Fibroblast of the aortic adventitia (primary cell): ENCODE measurements at places on chromosomes 2 and 18. TPM values are rescaled to one million over a fixed set of nuclear protein-coding genes. Genes with fewer than 3 reads are reported as not detected.

The C1GALT1C1L gene
- 0.16 and 0.36 TPM in 2 replicates for total RNA-seq

The ANKRD36B gene
- total RNA-seq = 49.8 and 72.4 TPM in 2 replicates

DNA sequence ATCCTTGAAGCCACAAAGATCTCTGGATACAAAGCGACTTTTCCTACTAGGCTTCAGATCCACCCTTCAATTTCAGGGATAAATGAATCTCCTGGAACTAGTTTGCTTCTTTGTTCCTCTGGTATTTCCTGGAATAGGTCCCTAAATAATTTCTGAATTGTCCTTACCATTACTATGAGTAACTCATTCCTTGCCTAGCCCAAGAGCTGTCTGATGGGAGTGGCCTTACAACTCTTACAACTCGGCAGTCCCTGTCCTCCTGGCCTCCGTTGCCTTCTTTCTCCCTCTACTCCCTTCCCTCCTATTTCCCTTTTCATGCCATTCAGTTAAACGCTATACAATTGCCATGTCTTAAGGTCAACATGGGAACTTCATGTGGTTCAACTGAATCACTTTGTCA lies 98.2 kb upstream of the FHL2 start:
- DNase-seq = peak; percentile 48

- DNase-seq = no peak
Measured at GRCh38 chr2:72940361-72940760, 23.0 kb downstream of the EMX1 start.

DNA sequence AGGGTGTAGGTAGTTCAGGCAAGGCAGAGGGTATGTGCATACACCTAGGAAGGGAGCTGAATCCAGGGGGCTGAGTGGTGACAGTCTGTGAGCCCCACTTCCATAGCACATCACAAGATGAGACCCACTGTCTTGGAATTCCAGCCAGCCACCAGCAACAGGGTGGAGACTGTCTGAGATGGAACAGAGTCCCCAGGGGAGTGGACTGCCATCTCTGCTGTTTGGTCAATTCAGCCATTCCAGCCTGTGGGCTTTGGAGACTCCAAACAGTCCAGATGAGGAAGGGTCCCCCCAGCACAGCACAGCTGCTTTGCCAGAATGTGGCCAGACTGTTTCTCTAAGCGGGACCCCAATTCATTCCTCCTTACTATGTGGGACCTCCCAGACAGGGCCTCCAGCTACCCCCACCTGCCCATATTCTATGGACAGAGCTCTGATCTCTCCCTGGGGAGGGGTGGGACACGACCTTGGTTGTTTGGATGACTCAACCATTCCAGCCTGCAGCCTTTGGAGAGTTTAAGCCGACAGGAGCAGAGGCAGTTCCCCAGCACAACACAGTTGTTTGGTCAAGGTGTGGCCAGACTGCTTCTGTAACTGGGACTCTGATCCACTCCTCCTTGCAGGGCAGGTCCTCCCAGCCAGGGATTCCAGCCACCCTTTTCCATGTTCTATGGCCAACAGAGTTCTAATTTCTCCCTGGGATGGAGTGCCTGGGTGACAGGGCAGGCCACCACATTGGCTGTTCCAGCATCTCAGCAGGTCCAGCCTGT lies 178.0 kb downstream of the RND3 start:
- DNase-seq = no peak

GRCh38 chr2:126888046-126888445 lies 10.6 kb upstream of the TEX51 start:
- DNase-seq = no peak

GRCh38 chr2:27078267-27079194 lies at the start of gene EMILIN1:
TSS of gene EMILIN1 (plus strand) at chr2:27078615. CDS start at chr2:27079066, 451 bp downstream.
- DNase-seq = peak; percentile 97

- no peak for DNase-seq
Measured at GRCh38 chr2:38626326-38627035, 23.8 kb upstream of the HNRNPLL start.

- DNase-seq = peak; percentile 46
Measured at GRCh38 chr2:162245061-162245460, 1.8 kb upstream of the FAP start.

DNA sequence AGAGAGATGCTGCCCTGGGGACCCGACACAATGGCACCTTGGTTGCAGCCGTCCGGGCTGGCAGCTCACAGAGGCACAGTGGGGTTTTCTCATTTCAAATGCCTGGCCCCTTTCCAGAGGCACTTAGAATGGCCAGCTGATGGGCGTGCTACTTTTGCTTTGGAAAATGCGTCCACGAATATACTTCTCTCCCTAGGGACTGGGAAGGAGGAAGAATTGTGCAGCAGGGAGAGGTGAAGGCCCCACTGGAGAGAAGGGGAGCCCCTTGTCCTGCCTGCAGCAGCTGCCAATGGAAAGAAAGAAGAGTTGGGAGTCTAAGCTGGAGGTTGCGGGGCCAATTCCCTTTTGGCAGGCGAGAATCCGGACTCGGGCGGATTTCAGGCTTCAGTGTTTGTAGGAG lies 1.1 kb upstream of the MAL start:
- DNase-seq = no peak

- no peak for DNase-seq
Measured at GRCh38 chr2:137525641-137526190, 438.6 kb upstream of the HNMT start.

- no peak for DNase-seq
Measured at GRCh38 chr2:53378791-53379190, 388.8 kb upstream of the CHAC2 start.
